Activated CD4-positive, alpha-beta T cell treated with anti-CD3 and anti-CD28 coated beads, Interleukin-2, amount 50 U/mL, for 24 hours (primary cell): ENCODE measurements at places on chromosomes 4 and X.

DNA sequence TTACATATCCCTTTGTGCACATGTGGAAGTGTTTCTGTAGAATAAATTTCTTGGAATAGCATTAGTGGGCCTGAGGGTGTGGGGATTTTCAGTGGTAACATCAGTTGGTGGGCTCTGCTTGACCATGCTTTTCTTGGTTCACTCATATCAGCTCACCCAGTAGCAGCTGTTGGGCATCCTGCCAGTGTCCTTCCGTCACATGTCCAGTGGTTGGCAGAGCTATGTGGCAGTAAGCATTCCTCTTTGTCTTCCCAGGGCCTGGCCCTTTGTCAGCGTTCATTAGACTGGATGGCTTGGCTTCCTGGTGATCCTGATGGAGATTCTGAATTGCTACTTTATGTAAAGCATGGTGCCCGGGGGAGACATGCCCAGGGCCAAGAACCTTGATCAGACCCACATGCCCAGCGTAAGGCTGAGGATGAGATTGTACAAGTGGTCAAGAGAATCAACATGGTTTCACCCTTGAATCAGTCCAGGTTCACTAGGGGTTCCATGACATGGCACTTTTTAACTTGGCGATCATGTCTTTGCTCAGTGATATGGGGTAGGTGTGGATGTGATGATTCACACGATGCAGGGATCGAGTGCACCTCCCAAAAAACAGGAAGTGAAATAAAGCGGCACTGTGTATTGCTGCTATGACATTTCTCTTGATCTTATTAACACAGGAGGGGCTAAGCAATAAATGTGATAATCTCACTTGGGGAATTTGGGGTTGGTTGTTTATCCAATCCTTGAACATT lies 72.1 kb upstream of the IGFBP7 start:
- DNase-seq = no peak

GRCh38 chr4:32073542-32073941 lies 1353.4 kb downstream of the PCDH7 start:
- no peak for DNase-seq

GRCh38 chr4:105133976-105134375 lies 12.7 kb upstream of the TET2 start:
- no peak for DNase-seq

DNA sequence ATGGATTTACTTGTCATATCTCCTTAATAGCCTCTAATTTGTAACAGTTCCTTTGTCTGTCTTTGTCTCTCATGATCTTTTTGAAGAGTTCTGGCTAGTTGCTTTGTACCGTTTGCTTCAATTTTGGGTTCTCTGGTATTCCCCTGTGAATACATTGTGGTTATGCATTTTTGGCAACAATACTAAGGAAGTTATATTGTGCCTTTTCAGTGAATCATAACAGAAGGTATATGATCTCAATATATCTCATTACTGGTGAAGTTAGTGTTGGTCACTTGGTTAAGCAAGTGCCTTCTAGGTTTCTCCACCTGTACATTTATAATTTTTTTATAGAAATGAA lies 48.6 kb downstream of the DCLK2 start:
- no peak for DNase-seq

DNA sequence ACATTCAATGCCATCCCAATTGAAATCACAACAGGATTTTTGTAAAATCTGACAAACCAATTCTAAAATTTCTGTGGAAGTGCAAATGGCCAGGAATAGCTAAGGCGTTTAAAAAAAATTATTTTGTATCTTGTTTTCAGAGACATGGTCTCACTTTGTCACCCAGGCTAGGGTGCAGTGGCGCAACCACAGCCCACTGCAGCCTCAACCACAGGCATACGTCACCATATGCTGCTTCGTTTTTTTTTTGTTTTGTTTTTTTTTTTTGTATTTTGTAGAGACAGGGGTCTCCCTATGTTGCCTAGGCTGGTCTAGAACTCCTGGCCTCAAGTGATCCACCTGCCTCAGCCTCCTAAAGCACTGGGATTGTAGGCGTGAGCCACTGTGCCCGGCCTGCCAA lies 24.5 kb downstream of the ZNF41 start:
- no peak for DNase-seq

DNA sequence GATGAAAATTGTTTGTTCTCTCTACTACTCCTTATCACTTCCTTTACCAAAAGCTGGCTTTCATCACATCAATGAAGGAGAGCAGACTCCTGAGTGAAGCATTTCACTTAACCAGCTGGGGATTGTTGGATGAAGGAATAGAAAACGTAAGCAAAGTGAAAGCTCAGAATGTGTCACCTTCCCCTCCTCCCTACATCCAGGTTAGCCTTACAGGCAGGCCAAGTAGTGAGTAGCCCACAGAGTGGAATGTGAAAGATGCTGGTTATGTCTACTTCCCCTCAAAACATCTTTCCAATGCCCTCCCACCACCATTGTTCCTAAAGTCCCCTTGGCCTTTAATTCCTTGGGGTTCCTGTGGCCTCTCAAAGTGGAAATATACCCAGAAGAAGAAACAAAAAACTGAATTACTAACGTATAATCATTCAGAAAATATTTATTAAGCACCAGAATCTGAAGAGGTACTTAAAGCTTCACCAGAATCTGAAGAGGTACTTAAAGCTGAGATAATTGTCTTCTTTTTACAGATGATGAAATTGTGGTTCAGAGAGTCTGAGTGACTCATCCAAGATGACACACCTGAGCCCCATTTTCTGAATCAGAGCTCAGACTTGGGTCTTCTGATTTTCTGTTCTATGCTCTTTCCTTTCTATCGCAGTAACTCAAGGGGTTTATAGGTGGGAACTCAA lies 6.5 kb downstream of the P2RY4 start:
- DNase-seq = no peak

DNA sequence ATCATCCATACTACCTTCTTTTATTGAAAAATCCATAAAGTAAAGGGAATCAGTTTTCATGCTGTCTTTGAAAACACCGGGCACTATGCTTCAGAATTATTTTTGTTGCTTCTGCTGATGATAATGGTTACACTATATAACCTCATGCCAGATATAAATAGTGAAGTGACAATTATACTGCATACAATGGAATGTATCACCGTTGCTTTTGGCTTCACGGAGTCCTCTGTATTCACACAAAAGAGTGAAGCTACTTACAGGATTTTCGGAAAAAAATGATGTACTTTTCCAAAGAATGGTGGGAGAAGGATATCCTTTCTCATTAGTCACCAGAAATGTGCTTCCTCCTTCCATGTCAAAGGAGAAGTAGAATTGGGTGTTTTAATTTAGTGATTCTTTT lies 159.1 kb upstream of the PITX2 start:
- no peak for DNase-seq

DNA sequence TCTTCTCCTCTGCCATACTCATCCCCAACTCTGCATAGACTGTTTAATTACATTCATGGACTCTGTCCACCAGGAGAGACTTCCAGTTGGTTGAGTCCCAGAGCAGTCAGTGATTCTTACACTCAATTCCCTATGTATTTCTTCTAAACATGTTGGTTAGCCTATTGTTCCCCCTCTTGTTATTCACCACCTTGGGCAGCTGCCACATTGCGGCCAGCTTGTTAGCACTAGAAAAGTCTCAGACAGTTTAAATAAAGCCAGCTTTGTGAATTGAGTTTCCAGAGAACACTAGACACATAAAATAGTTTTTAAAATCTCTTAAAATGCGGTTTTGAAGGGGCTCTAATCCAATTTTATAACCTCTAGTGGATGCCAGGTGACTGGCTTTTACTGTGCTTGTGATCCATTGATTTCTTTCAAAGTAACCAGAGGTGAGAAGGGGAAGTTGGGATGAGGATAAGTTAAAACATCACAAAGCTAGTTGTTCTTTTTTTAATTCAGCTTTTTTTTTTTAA lies 827.7 kb downstream of the FSTL5 start:
- no peak for DNase-seq

DNA sequence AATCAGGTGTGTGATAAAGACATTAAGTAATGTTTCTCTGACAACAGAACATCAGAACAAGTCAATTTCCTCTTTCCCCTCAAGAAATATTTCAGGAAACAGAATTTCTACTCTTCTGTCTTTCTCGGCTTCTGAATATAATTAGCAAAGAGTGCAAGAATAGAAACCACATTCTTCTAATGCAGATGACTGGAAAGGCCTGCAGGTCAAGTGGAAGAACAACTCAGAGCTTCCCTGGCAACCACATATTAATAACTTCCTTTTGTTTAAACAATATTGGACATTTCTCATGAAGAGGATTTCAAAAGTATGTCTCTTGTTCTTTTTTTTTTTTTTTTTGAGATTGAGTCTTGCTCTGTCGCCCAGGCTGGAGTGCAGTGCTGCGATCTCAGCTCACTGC lies 225.5 kb downstream of the PARM1 start:
- no peak for DNase-seq

DNA sequence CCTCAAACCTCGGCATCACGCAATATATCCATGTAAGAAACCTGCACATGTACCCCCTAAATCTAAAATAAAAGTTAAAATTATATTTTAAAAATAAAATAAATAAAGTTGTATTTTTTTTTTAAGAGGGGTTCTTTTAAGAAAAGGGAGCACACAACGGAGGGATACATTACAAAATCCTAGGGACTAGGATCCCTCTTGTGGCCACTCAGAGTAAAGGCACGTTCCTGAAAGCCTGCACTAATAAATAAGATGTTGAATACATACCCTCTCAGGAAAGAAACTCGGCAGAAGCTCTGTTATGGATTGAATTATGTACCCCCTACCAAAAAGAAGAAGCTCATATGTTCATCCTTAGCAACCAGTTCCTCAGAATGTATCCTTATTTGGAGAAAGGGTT lies 50.9 kb upstream of the PRDX4 start:
- DNase-seq = no peak

GRCh38 chr4:24070117-24070516 lies 180.3 kb upstream of the PPARGC1A start:
- DNase-seq = no peak

DNA sequence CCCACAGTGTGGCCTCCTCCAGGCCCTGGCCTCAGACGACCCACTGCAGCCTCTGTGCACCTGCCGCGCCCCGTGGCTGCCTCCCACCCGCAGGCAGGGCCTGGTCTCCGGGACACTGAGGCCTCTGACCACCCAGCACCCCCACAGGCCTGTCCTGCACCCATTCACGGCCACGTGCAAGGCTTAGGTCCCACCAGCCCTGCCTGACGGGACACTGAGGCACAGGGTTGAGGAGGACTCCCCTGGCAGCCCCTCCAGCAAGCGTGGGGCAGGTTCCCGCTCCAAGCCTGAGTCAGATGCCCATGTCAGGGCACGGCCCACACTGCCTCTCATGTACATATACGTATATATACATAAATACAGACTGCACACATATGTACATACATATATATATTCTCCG lies 23.5 kb downstream of the NELFA start:
- DNase-seq = no peak

- no peak for DNase-seq
Observed at GRCh38 chrX:139187738-139188137, 342.8 kb upstream of the F9 start.

GRCh38 chr4:74123065-74123728 lies 24.2 kb upstream of the CXCL2 start:
- no peak for DNase-seq

- no peak for DNase-seq
Observed at GRCh38 chrX:118751950-118752783, 24.8 kb downstream of the IL13RA1 start.

GRCh38 chr4:62881901-62882300 lies 1527.3 kb downstream of the TECRL start:
- no peak for DNase-seq

GRCh38 chrX:112577146-112577545 lies 102.6 kb downstream of the LHFPL1 start:
- no peak for DNase-seq

- DNase-seq = no peak
Observed at GRCh38 chr4:152705903-152706302, 26.1 kb upstream of the TMEM154 start.

- no peak for DNase-seq
Observed at GRCh38 chr4:112402098-112402497, 104.9 kb downstream of the ALPK1 start.

GRCh38 chr4:57095245-57095644 lies 14.9 kb downstream of the IGFBP7 start:
- DNase-seq = no peak

- DNase-seq = no peak
Observed at GRCh38 chr4:156411531-156411930, 457.9 kb upstream of the CTSO start.

DNA sequence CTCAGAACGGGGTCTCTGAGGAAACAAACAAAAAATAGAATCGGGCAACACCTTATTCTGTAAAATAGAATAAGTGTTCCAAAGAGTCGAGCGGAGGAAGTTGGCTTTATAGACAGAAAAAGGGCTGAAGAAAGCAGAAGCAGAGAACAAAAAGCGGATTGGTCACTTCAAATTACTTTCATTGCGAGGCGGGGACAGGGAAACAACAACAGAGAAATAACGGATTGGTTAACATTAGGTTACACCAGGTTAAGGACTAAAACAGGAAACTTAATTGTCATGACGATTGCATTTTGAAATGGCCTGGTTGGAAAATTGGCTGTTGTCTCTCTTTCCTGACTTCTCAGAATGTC lies 433 bp upstream of the COQ2 start:
- no peak for DNase-seq

DNA sequence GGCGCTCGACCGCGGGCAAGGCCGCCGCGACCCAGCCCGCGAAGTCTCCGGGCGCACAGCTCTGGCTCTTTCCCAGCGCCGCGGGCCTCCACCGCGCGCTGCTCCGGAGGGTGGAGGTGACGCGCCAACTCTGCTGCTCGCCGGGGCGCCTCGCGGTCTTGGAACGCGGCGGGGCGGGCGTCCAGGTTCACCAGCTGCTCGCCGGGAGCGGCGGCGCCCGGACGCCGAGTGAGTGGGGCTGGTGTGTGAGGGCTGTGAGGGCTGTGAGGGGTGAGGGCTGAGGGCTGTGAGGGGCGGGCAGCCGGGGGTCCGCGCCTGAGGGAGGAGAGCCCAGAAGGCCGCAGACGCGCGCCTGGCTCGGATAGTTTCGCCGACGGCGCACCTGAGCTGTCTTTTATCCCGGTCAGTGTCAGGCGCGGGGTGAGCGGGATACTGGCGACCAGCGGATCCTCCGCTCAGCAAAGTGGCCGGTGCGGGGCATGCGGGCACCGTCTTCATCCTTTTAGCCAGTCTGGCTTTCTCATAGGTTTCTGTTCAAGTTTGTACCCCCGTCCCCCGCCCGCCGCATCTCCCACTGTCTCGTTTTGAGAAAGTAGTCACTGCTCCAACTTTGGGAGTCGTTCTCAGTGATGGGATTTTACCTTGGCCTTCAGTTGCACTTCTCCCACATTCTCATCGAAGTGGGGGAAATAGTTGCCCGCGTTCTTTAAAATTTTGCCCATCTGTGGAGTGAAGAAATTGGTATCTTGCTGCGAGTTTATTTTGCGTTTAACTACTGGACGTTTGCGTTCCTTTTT lies 586 bp downstream of the HERC5 start:
- DNase-seq = peak; percentile 9

GRCh38 chrX:112857478-112857878 lies 16.8 kb upstream of the AMOT start:
- DNase-seq = no peak

- DNase-seq = no peak
Observed at GRCh38 chr4:139207873-139208403, 30.9 kb upstream of the ELF2 start.

- DNase-seq = no peak
Observed at GRCh38 chr4:65302145-65302544, 368.1 kb downstream of the EPHA5 start.

GRCh38 chr4:81314196-81314896 lies 99.3 kb upstream of the PRKG2 start:
- DNase-seq = no peak

GRCh38 chr4:58644549-58644948 lies 1534.4 kb upstream of the IGFBP7 start:
- no peak for DNase-seq

- DNase-seq = no peak
Observed at GRCh38 chr4:138241281-138242075, 671 bp downstream of the SLC7A11 start.

GRCh38 chrX:68503836-68504636 lies 5.2 kb downstream of the YIPF6 start:
- peak; percentile 53 for DNase-seq
